Stimulated activated CD8-positive, alpha-beta memory T cell treated with anti-CD3 and anti-CD28 coated beads, Interleukin-4, amount 100 ng/mL, for 48 hours (primary cell): ENCODE measurements at places on chromosomes 2 and 18.

GRCh38 chr2:170404846-170405245 is 226.9 kb downstream of the MYO3B start:
- no peak for DNase-seq

DNA sequence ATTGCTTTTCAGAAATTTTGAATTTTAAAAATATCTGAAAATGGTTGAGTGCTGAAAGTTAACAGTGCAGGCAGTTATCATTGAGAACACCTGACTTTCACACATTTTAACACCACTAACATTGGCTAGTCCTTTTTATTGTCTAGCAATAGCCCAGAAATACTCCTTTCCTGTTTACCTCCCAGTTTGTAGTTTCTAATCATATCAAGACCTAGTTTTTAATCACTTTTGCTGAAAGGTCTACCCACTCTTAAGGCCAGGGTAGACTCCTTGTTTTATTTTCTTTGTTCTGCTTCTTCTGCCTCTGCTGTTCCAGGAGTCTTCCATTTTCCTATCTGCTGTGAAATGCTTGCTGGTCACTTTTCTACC is 72.1 kb downstream of the UBE2E3 start:
- no peak for DNase-seq

- DNase-seq, result no peak
Observed at GRCh38 chr18:67924656-67925055, 408.1 kb upstream of the DSEL start.

GRCh38 chr2:42828487-42829425 is 36.4 kb upstream of the HAAO start:
- DNase-seq, result peak; percentile 79

GRCh38 chr2:52794581-52794980 is 973.0 kb upstream of the CHAC2 start:
- DNase-seq, result no peak

GRCh38 chr2:201220102-201220570 is 37.2 kb downstream of the CASP10 start:
- DNase-seq, result no peak

- no peak for DNase-seq
Observed at GRCh38 chr2:71992036-71992435, 155.6 kb downstream of the CYP26B1 start.

DNA sequence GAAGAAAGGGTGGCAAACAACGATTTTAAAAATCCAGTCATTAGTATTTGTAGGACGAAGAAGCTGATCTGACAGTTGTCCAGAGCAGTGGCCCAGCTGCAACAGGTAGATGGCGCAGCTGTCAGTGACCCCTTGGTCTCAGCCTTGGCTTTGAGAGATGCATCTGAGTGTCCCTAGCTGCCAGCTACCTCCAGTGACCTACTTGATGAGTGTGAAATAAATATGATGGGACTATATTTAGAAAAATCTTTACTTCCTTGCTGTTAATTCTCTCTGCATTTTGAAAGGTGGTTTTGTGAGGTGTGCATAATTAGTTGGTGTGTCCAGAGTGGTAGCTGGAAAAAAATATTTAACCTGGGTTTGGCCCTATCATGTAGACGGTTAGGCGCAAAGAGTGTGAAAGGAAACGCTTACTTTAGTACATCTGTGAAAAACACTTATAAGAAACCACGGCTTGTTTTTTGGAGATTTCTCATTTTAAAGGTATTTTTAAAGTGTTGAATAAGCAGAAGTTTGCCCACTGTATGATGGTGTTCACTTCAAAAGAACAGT is 963 bp downstream of the INPP1 start:
- DNase-seq, result no peak

- DNase-seq, result no peak
Observed at GRCh38 chr2:17136231-17136630, 382.0 kb downstream of the RAD51AP2 start.
